Coronary artery (tissue), 2 donors: ENCODE measurements at places on chromosomes 6 and 20.
A peak's percentile ranks its signal among the peaks of the same experiment; 100 is the strongest.

- DNase-seq = no peak
Measured at GRCh38 chr20:20793591-20793990, 81.1 kb upstream of the RALGAPA2 start.

- no peak for DNase-seq
Measured at GRCh38 chr6:113481458-113481857, 375.7 kb upstream of the MARCKS start.

- no peak for DNase-seq
Measured at GRCh38 chr20:13256606-13257005, 35.5 kb downstream of the ISM1 start.

GRCh38 chr6:147710890-147711289 is 202.4 kb downstream of the SAMD5 start:
- no peak for DNase-seq

- DNase-seq = no peak
Measured at GRCh38 chr6:123622780-123623179, 14.0 kb downstream of the TRDN start.

DNA sequence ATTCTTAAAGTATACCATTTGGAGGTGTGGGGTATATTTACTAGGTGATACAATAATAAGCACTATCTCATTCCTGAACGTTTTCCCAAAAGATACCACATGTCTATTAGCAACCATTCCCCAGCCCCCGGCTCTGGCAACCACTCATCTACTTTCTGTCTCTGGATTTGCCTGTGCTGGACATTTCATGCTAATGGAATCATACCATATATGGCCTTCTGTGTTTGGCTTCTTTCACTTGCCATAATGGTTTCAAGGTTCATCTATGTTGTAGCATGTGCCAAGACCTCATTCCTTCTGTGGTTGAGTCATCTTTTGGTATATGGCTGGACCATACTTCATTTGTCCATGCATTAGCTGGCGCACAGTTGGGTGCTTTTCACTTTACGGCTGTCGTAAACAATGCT is 39.7 kb downstream of the BCAS4 start:
- no peak for DNase-seq

DNA sequence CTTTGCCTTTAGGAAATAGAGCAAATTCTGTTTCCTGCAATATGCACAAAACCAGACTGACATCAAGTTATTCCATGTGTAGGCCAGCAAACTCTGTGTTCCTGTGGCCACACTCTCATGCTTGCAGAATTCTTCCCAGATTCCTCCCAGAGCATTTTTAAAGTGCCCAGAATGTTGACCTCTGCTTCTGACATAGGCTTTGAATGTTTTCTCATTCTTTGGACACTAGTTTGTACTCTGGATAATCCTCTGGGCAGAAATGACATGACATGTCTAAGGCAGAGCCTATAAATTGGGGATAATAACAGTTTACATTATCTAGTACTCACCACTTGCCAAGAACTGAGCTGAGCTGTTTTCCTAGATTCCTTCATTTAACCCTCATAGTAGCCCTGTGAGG is 9.2 kb upstream of the EFHC1 start:
- no peak for DNase-seq

GRCh38 chr6:71388856-71389527 is 100.4 kb downstream of the OGFRL1 start:
- DNase-seq = no peak

DNA sequence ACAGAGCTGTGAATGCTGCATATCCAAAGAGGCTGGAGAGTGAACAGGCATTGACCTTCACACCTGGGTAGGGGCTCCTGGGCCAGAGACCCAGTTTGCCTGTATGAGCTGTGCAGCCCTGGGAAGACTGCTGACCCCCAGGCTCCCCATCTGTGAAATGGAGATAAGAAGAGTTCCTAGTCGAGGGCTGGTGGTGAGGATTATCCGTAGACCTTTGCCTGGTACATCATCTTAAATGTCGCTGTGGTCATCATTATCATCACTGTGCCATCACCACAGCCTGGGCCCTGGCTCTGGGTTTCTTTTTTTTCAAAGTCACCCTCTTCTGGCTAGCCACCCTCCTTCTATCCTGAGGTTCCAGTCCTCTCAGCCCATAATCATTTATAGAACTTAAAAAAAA is 12.0 kb downstream of the AGPAT4 start:
- DNase-seq = no peak

- no peak for DNase-seq
Measured at GRCh38 chr6:56933650-56934049, 21.3 kb upstream of the BEND6 start.

DNA sequence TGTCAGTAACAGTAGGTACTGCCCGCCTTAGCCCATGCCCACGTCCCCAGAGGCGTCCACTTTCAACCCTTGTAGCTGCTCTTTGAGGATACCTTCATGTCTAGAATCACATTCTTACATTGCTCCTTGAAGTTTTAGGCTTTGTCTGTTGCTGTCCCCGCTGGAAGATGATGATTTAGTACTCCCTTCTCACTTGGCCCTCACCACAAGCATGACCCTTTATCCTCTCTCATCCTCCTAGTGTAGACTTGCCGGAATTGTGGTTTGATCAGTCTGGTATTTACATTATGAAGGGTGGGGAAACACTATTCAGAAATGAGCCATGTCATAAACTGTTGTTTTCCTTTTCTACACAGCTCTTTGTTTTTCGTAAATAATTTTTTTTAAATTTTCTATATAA is 87.4 kb downstream of the ARID1B start:
- no peak for DNase-seq

DNA sequence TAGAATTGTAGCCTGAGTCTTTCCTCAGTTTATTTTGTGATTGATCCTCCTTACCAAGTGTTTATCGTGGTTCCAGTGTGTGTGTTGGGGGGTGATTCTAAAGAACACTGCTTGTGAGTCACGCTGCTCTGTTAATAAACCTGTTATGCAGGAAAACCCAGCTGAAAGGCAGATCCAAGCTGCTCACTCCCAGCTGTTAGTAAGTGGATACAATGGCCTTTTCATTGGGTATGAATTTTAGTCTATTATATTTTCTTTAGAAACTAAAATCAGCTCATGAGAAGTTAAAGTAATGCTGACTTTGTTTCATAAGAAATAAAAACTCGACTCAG is 12.2 kb upstream of the DSTN start:
- DNase-seq = no peak

DNA sequence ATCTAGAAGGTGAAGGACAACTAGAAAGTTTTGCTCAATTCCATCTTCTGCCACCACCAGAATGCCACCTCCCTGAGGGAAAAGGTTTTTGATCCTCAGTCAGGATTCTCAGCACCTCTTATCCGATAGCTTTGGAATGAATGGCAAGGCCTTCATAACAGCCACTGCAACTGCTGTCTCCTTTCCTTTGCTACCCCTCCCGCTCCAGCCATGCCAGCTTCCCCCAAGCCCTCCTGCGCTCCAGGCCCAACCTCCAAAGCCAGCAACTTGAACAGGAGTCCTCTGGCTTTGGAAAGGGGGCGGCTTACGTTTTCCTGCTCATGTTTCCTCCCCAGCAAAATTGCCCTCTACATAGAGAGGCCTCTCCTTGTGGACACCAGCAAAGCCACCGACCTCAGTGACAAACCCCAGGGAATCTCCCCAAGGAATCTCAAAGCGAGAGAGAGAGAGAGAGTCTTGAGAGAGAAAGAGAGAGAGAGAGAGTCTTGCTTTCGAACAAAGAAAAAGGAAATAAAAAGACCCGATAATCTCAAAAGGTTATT is 420 bp upstream of the BTN2A1 start:
- peak; percentile 80 for DNase-seq

DNA sequence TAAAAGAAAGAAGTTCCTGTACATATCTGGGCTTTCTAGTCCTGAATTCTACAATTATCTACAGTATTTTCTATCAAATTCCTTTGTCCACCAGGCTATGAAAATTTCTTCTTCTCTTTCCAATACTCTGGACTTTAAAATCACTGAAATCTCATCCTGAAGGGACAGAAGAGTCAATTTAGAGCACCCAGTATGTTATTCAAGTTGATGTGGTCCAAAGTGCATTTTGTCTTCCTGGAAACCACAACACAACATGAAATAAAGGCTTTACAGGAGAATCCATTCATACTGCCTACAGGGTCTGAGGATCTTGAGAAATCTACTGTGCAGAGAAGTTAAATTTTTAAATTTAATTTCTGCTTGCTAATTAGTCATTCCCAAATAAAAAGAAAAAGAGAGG is 94.9 kb upstream of the ADGRF1 start:
- no peak for DNase-seq

DNA sequence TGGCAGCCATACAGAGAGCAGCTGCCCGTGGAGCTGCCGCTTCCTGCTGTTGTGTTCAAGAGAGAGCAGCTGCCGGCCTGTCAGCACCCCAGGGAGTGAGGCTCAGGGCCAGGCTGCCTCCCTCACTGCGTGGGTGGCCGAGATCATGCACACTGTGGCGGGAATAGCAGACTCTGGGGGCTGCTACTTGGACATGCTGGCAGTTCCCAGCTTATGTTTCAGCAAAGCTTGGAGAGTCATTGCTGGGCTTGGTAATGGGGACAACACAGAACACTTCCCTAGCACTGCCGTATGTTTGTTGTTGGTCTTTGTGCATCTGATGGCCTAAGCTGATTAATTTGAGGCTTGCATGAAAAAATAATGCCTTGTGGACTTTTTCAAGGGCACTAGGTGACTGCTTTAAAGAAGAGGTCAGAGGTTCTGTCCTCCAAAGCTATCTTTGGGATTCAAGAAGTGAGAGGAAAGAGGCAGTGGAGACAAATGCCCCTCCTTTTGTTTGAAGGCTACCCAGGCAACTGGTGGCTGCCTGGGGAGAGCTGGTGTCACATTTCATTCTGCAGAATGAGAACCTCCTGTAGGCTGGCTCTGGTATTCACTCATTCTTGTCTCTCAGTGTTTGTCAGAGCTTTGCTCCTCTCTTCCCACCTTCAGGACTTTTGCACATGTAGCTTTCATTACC is 18.8 kb downstream of the MRAP2 start:
- DNase-seq = peak; percentile 79

DNA sequence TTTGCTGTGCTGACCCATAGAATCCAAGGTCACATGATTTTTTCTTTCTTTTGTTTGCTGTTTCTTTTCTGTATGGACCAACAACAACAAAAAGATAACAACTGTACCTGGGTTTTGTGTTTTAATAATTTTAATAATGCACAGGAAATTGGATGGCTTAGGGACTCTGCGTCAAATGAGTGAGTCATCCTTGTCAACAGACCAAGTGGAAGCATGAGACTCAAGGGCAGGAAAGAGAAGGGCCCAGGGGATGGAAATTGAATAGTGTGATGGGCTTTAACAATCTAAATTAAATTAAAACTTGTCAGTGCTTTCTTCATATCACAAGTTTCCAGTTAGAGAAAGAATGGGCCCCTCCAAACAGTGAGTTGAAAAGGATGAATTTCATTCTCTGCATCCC is 413.0 kb downstream of the PREX1 start:
- no peak for DNase-seq
